Cardiac septum (tissue), 1 donor: ENCODE measurements at places on chromosomes 3 and 15.

- no peak for DNase-seq
Measured at GRCh38 chr3:191523148-191523547, 62.2 kb downstream of the PYDC2 start.

- DNase-seq: no peak
Measured at GRCh38 chr3:7585052-7585451, 724.1 kb downstream of the GRM7 start.

DNA sequence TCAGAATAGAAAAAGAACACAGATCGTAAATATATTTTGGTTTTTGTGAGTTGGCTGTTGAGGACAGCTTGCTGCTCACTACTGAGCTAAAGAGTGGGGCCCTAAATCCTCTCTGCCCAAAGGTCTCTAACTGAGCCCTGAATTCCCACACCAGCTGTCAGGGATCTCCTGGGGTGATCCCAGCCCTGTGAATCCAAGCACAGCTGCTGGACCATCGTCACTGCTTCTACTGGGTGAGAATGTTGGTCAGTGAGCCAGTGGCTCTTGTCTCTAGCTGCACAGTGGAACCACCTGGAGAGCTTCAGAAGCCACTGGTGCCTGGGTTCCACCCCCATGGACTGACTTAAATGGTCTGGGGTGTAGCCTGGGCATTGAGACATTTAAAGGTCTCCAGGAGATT lies 90.5 kb upstream of the IL12A start:
- DNase-seq: no peak

DNA sequence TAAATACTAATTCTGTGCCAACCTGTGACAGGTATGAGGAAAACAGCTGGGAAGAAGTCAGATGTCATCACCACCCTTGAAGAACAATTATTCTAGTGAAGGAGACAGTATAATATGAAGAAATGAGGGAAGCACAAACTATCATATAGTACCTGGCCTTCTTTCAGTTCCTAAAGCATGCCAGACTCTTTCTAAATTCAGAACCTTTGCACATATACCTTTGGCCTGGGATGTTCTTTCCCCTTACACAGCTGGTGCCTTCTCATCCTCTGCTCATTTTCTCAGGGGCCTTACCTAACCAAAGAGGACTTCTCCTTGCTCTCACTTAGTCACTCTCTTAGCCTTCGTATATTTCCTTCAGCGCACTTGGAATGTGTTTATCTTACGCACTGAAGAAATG lies 19.0 kb downstream of the ATOSA start:
- DNase-seq: no peak

DNA sequence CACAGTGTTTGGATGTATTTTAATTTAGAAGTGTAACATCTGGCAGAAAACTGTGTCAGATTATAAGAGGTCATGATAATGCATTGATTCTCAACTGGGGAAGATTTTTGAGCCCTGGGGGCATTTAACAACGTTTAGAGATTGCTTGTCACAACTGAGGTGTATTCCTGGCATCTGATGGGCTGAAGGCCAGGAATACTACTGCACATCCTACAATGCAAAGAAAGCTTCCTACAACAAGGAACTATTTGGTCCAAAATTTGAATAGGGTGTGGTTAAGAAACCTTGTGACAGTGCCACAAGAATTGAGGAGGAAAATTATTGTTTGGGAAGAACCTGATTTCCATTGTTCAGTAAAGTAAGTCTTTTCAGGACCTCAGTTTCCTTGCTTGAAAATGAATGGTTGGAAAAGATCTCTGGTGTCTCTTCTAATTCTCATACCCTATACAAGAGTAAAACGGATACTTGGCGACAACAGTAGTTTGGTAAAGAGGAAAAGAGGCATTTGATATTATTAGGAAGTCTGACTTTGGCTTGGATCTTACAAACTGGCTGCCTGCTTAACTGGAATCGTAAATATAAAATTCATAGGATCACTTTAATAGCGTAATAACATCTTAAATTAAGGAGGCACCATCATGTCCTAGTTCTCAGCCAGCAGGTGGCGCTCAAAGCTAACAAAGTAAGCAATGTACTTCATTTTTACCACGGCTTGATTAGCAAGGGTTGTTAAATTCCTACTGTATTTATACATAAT lies 4.3 kb downstream of the DAZL start:
- DNase-seq: peak; percentile 85

GRCh38 chr3:197260491-197261163 lies 37.8 kb downstream of the DLG1 start:
- DNase-seq: no peak

- no peak for DNase-seq
Measured at GRCh38 chr15:100663086-100663914, 60.9 kb downstream of the ASB7 start.

GRCh38 chr3:111392894-111393398 lies 149.1 kb upstream of the CD96 start:
- no peak for DNase-seq

DNA sequence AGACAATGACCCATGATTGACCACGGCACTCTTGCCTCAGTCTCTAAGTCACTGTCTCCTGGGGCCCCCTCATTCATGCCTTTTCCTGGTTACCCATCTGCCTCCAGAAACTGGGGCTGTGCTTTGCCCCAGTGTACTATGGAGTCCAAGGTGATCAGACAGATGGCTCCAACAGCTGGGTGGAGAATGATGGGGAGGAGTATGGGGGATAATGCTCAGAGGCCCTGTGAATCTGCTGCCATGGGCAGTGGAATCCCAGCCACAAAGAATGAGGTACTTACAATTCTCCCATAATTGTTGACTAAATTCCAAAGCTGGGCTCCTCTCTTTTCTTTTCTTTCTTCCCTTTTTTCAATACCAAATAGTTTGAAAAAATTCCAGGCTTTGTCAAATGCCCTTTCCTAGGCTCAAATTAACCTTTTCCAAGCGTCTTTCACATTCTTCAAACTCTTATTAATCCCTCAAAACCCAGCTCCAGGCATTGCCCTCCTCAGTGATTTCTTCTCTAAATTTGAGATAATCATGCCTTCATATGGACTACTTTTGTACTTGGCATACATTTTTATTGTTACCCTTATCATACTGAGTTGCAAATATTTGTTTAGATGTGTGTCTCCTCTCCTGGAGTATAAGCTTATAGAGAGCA lies 148.5 kb upstream of the ICE2 start:
- DNase-seq: no peak

DNA sequence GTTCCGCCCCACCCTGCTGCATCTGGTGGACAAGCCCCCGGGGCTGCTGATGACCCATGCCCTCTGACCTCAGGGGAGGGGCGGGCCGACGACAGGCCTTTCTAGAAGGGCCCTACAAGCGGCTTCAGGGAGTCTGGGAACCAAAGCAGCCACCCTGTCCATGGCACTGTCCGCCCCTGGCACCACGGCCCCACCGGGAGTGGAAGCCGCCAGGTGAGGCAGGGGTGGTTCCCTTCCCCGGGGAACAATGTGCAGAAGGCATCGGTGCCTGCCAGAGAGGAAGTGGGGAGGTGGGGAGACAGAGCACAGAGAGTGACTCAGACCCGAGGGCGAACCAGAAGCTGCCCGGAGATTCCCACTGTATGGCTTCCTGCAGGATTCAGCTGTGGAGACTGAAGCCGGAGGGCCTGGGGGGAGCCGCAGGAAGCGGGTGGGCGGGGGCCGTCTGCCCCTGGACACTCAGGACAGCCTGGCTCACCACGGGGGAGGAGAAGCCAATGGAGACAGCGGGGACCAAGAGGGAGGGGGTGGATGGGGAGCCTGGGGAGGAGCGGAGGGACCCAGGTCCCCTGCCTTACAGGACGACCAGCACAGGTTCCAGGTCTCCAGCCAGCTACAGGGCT lies 134.0 kb downstream of the TPRA1 start:
- DNase-seq: peak; percentile 73

- no peak for DNase-seq
Measured at GRCh38 chr15:55998478-55998877, 5.1 kb upstream of the NEDD4 start.

DNA sequence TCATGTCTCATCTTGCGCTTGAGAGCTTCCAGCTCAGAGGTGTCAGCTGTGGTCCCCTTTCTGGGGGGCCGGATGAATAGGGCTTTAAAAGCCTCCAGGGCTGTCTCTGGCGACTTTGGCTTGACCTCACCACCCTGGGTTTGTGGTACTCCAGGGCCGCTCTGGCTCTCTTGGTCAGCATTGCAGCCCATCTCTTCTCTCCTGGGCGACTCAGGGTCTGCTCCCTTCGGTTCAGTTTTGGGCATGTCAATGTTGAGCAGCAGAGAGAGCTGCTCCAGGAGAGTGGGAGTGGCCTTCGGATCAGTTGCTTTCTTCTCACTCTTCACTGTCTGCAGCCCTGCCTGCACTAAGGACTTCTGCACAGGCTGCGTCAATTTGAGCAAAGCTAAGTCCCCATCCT lies 127.9 kb downstream of the FMN1 start:
- DNase-seq: no peak

GRCh38 chr3:116716490-116716889 lies 6.9 kb downstream of the TUSC7 start:
- no peak for DNase-seq

GRCh38 chr15:71691081-71691457 lies 119.3 kb upstream of the NR2E3 start:
- no peak for DNase-seq

GRCh38 chr3:139534992-139535879 lies 4.3 kb downstream of the RBP1 start:
- DNase-seq: no peak

GRCh38 chr3:24006-24405 lies 172.6 kb upstream of the CHL1 start:
- no peak for DNase-seq

- DNase-seq: no peak
Measured at GRCh38 chr3:11536936-11537612, 106.6 kb downstream of the VGLL4 start.

GRCh38 chr3:152243301-152243711 lies 25.4 kb upstream of the MBNL1 start:
- DNase-seq: no peak

DNA sequence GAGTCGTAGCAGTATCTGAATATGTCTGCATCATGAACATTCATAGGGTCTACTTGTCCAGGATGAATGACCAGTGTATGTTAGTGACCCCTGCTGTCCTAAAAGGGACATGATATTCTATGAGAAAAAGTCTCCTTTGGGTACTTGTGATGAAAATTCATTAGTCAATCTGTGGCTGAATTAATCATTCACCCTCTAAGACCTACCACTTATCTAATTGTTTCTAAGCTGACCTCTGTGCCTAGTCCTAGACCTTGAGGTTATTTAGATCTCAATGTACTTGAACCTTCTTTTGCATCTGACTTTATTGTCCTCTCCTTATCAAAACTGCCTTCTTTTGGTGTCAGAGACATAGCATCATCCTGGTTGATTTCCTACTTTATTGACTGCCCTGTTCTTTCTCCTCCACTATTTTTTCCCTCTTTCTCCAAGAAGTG lies 799.3 kb downstream of the DIPK2A start:
- DNase-seq: no peak

- no peak for DNase-seq
Measured at GRCh38 chr3:72311425-72311824, 526.5 kb upstream of the PROK2 start.

- peak; percentile 78 for DNase-seq
Measured at GRCh38 chr15:100520132-100520921, 8.4 kb downstream of the CERS3 start.

DNA sequence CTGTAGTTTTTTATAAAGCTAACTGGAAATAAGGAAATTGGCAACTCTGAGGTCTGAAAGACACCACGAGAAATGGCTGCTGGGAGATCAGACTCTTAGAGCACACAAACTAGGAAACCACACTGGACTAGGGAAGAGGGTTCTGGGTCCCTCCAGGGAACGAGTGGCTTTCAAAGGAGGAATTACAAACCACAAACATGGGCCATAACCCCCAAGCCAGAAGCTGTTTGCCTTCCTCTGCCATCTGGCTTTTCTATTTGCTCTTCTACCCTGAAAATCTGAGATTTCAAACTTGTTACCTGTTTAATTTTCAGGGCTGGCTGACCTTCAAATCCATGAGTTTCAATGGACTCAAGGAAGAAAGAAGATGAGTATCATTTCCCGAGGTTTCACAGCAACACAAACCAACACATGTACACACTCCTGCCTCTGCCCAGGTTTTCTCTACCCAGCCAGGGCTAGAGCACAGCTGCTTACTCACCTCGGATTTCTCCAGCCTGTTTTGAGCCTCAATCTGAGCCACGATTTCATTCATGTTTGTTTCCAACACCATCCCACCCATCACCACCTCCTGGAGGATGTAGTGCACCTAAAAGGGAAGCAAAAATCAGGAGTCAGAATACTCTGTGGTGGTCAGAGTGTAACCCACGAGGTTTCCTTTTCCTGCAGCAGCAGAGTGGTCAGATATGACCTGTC lies 22.6 kb upstream of the ANPEP start:
- no peak for DNase-seq

DNA sequence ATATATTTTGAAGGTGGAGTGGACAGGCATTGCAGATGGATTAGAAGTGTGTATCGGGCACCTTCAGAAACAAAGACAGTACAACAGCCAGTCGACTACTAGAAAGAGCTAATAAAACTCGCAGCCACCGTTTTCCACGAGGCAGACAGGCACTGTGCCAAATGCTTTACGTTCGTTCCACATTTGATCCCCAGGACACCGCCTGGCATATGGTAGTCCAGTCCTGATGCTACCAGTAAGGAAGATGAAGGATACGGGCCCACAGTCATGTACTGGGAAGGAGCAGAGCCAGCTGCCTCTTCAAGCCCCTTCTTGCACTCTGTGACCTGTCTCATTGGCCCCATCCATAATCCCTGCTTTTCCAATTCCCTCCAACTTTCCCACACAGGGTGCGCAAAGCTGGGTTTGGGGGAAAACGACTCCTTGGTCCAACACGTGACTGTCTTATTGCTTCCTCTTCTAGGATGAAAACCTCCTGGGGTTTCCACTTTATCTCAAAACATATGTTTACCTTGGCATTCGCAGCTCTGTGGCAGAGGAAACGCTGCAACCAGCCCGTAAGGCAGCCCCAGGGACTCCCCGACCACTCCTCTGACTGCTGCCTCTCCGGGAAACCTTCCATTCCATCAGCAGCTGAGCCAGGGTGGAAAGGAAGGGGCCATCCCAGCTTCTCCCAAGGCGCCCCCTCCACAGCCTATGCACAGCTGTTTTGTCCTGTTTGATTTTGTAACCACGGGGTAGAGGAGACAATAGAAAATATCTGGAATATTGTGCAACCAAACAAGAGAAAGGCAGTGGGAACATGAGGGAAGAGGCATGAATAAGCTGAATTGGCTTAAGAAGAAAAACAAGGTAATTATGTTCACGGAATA lies 107.4 kb downstream of the ADAMTS17 start:
- DNase-seq: peak; percentile 73

DNA sequence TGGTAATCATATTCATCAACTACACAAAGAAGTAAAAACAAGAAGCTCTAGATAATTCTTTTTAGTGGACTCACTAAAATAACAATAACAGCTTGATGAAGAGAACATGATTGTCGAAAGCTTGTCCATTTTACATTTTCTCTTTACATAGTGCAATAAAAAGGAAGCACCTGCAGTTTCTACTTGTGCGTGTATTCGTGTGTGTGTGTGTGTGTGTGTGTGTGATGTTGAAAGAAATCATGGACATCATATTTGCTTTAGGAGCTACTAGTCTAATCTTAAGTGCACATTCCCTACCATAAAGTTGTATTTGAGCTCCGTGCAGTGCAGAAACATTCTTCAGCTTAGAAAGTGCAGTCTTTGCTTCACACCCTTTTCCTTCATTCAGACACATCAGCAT lies 288.8 kb downstream of the ZBTB20 start:
- DNase-seq: no peak
